ENCODE measurements at places on chromosomes 12 and 14.

GRCh38 chr12:44500423-44500822 is 375.7 kb downstream of the NELL2 start:
- DNase-seq, result no peak

DNA sequence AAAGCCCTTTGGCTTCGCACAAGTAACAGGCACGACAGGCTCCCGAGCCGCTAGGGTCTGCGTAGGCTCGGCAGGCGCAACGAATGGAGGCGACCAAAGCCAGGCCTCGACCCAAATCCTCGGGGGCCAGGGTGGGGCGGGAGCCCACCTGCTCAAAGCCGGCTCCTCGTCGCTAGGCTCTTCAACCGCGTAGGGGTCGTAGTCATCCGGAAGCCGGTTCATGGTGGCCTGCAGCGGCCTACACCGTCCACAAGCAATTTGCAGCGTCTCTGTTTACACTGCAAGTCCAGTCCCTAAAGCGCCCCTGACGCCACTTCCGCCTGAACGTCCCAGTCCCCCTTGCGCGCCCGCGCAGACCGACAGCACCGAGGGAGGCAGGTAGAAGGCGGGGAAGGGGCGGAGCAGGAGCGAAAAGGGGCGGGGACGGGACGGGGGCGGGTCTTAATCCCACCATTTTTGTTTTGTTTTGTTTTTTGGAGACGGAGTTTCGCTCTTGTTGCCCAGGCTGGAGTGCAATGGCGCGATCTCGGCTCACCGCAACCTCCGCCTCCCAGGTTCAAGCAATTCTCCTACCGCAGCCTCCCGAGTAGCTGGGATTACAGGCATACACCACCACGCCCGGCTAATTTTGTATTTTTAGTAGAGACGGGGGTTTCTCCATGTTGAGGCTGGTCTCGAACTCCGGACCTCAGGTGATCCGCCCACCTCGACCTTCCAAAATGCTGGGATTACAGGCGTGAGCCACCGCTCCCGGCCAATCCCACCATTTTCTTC is at the start of gene EAPP:
Gene EAPP, minus strand, starts transcription at position 295 of the 774 bp plus-strand sequence. Its CDS starts 73 bp downstream, at position 222.
- DNase-seq, result peak; percentile 96

- DNase-seq, result no peak
Measured at GRCh38 chr14:72736308-72736707, 157.6 kb downstream of the DPF3 start.

DNA sequence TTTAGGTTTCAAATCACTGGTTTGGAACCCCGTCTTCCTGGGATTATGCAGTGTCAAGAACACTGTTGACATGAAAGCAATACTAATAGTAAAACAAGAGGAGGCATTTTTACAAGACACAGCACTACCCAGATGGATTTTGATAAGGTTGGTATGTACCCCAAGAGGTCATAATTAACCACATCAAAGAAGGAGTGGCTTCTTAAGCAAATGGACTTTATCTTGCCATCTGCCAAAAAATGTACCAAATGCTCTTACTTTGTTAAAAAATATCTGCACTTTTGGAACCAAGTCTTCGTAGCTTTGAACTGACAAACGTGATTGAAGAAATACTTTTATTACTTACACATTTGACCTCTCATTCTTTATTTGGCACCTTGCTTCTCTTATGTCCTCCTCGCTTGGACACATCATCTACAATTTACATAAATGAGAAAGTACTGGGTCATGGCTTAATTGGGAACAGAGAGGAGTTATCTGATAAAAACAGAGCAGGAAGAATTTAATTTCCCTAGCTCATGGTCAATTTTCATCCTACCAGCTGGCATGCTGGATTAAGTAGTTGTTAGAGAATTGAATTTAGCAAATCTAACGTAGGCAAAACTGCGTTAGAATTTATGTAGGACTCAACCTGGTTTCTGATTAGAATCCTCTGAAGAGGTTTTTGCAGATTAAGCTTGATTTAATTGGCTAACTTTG is 54.5 kb upstream of the PRICKLE1 start:
- no peak for DNase-seq

GRCh38 chr12:100733817-100734593 is 60.6 kb upstream of the ANO4 start:
- DNase-seq, result no peak

DNA sequence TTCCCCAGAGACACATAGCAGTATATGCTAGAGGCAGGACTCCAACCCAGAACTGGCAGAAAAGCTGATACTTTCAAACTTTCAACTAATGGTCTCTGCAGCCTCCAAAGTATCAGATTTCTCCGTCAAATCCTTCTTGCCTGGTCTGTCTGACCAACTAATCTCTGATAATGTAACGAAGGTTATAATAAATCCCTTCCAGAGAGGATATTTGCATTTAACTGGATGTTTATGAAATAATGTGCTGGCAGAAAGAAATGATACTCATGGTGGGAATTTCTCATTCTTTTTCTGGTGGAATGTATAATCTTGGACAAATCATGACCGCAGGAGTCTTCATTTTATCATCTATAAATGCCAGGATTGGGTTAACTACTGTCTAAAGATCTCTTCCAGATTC is 860.3 kb downstream of the DIO2 start:
- DNase-seq, result no peak

DNA sequence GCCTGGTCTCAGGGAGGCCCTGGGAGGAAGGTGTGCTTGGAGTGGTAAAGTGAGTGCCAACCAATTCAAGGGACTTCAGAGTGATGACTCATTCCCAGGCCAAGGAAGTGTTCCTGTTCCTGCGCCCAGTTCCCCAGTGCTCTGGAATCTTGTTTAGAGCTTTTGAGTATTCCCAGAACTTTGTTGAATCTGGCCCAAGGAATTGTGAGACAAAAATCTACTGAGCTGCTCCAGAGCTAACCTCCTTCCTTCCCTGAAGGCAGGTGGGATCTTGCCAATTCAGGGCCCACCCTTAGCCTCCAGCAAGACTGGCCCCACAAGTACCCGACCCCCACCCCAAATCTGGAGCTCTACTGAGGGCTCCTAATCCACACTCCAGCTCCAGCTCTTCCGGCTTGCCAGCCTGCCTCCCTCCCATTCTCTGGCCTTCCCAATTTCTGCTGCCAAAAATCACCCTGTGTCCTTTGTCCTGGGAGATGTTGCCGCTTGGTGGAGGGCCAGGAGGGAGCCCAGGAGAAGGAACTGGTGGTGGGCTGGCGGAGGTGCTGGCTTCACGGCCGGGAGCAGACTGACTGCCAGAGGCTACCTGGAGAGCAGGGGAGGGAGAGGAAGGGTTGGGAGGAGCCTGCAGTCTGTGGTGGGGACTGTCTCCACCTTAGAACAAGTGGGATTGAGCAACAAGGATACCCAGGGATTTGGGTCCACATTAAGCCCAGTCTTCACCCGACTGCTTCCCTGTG is 2.0 kb upstream of the ATN1 start:
- DNase-seq, result no peak

- DNase-seq, result no peak
Measured at GRCh38 chr14:22289570-22289969, 299.5 kb downstream of the DAD1 start.

DNA sequence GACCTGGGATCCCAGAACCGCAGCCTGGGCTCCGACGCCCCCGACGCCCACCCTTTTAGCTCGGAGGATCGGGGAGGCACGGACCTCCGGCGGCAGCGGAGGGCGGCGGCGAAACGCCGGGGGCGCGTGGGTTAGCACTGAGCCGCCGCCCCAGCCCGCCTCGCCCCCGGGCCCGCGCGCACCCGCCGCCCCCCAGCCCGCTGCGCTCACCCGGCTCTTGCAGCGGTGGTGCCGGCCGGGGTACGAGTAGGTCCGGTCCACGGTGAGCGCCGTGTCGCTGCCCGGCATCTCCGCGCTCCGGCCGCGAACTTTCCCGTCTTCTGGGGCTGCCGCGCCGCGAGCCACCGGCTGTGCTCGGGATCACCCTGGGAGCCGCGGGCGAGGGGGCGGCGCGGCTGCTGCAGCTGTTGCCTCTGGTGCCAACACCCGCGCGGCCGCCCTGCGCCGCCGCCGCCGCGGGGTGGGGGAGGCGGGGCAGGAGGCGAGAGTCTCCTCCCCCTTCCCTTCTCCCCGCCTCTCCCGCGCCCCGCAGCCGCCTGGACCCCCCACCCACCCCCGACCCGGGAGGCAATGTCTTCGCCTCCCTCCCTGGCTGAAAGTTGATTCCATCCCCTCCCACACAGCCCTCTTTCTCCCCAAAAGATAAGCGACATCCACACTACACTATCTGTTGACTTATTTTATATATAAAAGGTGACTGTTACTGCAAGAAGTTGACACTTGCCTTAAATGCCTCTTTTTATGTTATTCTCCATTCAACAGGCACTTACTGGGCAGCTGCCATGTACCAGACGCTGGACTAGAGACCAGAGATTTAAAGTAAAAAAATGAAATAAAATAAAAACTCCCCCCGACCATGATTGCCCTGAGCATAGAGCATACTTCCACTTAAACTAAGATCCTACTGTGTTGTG is at the start of gene TMCC3:
Gene TMCC3, minus strand, starts transcription at position 415 of the 914 bp plus-strand sequence. Its CDS starts 127 bp downstream, at position 288.
- peak; percentile 38 for DNase-seq

DNA sequence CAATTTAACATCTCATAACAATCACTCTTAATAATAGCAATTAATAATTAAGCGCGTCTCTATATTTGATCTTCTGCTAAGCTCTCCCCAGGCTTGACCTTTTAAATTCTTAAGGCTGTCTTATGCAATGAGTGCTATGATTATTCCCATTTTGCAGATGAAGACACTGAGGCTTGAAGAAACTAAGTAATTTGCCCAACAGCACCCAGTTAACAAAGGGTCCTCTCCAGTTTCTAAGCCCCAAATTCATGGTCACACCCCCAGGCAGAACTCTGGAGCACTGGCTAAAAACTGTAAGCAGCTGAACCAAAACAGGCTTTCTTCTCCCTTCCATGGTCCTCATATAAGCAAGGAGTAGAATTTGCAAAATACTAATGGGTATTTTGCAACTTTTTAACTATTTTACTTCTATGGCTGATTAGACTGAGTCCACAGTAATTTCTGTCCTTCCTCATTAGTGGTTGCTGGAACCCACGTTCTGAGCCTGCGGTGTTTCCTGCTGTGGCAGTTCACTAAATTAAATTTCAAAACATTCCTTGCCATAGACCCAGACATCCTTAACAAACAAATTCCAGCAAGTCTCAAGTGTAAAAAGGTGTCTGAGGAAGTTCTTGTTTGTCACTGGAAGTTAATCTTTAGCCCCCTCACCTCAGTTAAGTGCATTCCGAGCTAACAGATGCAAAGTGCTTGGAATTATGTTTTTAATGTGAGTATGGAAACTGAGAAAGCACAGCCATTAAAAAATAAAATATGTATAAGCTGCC is 76.5 kb downstream of the TMEM132D start:
- DNase-seq, result no peak

- DNase-seq, result no peak
Measured at GRCh38 chr14:67557118-67557517, 24.0 kb downstream of the PLEKHH1 start.

- DNase-seq, result no peak
Measured at GRCh38 chr12:19647806-19648556, 208.7 kb downstream of the AEBP2 start.

DNA sequence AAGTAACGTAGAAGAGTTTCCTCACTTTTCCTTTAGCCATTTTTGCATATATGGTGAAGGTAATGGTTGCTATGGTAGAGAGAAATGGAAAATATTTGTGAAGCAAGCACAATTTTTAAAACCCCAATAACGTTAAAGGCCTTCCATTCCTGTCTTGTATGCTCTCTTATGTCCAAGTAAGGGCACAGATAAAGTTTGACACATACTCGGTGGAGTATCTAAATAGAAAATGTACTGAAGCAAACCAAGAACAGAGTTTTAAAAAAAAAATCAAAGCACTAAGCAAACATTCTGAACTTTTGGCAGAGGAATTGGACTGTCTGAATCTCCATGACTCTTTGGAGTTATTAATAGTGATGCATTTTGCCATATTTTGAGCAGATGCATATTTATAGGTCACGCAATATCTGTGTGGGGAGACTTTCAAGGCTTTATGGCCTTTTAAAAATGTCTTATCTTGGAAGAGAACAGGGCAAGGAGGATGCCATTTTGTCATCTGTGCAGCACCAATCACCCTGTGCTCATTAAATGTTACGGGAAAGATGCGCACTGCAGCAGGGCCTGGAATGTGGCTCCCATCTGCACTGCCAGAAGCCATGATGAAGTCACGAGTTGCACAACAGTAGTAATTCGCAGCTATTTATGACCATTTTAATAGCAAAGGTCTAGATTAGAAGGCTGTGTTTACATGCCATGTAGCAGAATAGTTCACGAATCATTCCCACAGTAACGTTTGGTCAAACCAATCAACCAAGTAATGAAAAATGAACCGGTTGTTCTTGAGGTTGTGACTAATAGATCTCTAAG is 23.3 kb upstream of the AMIGO2 start:
- no peak for DNase-seq

GRCh38 chr14:68657300-68658028 is 135.4 kb downstream of the ZFP36L1 start:
- no peak for DNase-seq

- no peak for DNase-seq
Measured at GRCh38 chr12:13631873-13632272, 349.5 kb downstream of the GRIN2B start.

DNA sequence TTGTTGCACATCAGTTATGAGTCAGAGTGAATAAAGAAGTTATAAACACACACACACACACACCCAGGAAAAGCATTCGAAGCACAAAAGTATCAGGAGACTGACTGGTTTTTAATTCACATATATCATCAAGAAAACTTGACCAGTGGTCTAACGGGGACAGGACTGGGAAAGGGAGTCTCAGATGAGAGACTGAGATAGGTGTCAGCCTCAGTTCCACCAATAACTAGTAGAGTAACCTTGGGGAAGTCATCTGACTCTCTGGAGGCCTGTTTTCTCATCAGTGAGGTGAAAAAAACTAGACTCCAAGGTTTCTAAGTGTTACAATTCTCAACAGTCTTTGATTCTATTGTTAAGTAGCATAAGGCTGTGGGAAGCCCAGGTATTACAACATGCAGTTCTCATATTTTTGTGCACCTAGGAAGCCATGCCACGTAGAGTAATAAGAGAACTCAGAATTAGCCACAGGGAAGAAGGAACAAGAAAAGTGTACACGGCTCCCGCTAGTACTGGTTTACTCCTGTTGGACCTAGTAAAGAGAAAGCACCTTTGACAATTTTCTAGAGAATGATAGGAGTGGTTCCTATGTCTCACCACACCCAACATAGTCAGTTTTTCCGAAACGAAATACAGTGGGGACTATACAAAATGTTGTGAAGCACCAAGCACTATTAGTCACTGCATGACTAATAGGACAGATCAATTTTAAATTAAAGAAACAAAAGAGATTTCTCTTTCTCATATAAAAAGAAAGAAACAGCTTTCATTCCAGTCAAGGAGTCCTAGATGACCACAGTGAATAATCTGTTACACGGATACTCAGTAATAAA is 5.0 kb downstream of the PPTC7 start:
- no peak for DNase-seq

GRCh38 chr12:58364389-58365086 is 423.2 kb downstream of the ATP23 start:
- DNase-seq, result no peak

- no peak for DNase-seq
Measured at GRCh38 chr14:41022932-41023331, 583.7 kb upstream of the LRFN5 start.

All from CD4-positive, alpha-beta T cell treated with Interleukin-1 beta for 1 hour (primary cell).